ENCODE measurements at places on chromosomes 13 and 19.

DNA sequence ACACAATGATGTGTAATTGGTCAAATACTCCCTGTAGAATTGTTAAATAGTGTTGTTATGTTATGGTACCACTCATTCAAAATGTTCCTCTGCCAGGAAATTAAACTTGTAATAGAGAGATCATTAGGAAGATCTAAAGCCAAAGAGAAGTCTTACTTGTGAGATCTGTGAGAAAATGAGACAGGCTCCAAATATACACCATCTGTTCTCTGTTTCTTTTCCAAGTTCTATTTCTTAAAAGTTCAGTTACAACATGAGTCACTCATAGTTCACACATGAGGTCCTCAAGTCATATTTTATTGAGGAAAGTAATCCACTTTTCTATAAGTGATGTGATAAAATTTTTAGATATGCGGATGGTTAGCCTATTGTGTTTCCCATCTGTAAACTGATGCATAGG is 1038.1 kb upstream of the PRR20A start:
- no peaks in the 10 kb centered on the region for H3K36me3 ChIP-seq
- no peak overlapping the region for H3K27ac ChIP-seq
- H3K4me1 ChIP-seq = no peaks in the 10 kb centered on the region

GRCh38 chr19:2867025-2867991 is at the start of gene ZNF556:
Gene ZNF556 (plus strand): TSS chr19:2867335. CDS start chr19:2867422, 87 bp downstream.
- peaks cover 3% of the 10 kb centered on the region for H3K36me3 ChIP-seq
- no peak for DNase-seq
- no peak within 1 kb of the TSS for H3K27ac ChIP-seq
- no peaks in the 10 kb centered on the region for H3K27me3 ChIP-seq
- no peak within 1 kb of the TSS for H3K4me3 ChIP-seq
- H3K4me1 ChIP-seq = no peaks in the 10 kb centered on the region

- H3K4me3 ChIP-seq = no peak overlapping the region
- H3K36me3 ChIP-seq = peaks cover 8% of the 10 kb centered on the region
- no peaks in the 10 kb centered on the region for H3K4me1 ChIP-seq
- no peak overlapping the region for H3K27ac ChIP-seq
- DNase-seq = no peak
Observed at GRCh38 chr13:41697578-41697977, 240.2 kb downstream of the RGCC start.

DNA sequence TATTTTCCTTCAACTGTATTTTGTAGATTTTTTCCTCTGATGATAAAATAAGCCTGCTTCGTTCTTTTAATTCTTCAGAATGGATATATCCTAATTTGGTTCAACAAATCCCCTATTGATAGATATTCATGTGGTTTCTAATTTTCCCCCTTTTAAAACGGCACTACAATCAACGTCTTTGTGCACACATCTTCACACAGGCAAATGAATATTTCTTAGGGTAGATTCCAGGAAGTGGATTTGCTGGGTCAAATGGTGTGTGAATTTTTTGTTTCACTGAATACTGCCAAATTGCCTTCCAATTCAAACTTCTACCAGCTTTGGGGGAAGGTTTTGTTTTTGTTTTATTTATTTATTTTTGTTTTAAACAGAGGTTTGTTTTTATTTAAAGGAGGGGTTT is 287.2 kb downstream of the FOXO1 start:
- H3K36me3 ChIP-seq = peaks cover 4% of the 10 kb centered on the region
- no peak for DNase-seq
- H3K27ac ChIP-seq = no peak overlapping the region
- no peak overlapping the region for H3K4me3 ChIP-seq
- peaks cover 16% of the 10 kb centered on the region for H3K27me3 ChIP-seq

- H3K4me3 ChIP-seq = no peak overlapping the region
- no peaks in the 10 kb centered on the region for H3K36me3 ChIP-seq
- H3K27me3 ChIP-seq = no peaks in the 10 kb centered on the region
- H3K27ac ChIP-seq = no peak overlapping the region
- no peak for DNase-seq
- H3K4me1 ChIP-seq = no peaks in the 10 kb centered on the region
Observed at GRCh38 chr13:34698945-34699344, 243.1 kb upstream of the NBEA start.

DNA sequence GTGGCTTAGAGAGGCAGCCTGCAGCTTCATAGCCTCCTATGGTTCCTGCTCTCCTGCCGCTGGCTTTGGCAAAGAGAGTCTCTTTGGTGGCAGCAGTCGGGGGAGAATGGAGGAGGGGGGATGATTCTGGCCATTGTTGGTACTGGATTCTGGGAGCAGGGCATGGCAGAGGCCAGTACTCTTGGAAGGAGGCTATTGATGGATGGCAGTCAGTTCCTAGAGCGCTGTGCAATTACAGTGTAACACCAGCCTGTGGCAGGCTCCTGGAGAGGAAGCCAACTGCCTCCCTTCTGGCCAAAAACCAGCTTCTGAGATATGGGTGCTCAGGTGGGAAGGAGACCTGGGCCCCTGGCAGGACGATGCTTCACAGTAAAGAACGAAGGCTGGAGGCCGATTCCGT is 47.9 kb upstream of the TMTC4 start:
- H3K27me3 ChIP-seq = peaks cover 6% of the 10 kb centered on the region
- no peaks in the 10 kb centered on the region for H3K36me3 ChIP-seq
- no peak overlapping the region for H3K27ac ChIP-seq
- no peaks in the 10 kb centered on the region for H3K4me1 ChIP-seq
- no peak overlapping the region for H3K4me3 ChIP-seq

- peaks cover 4% of the 10 kb centered on the region for H3K4me1 ChIP-seq
- no peak for DNase-seq
- no peak overlapping the region for H3K4me3 ChIP-seq
- H3K27me3 ChIP-seq = peaks cover 48% of the 10 kb centered on the region
- H3K27ac ChIP-seq = no peak overlapping the region
- no peaks in the 10 kb centered on the region for H3K36me3 ChIP-seq
Observed at GRCh38 chr19:51065221-51065960, 499 bp upstream of the KLK13 start.

GRCh38 chr13:95253033-95253432 is 48.2 kb downstream of the ABCC4 start:
- no peak overlapping the region for H3K27ac ChIP-seq
- no peaks in the 10 kb centered on the region for H3K27me3 ChIP-seq
- H3K4me3 ChIP-seq = no peak overlapping the region
- no peak for DNase-seq

- no peak overlapping the region for H3K4me3 ChIP-seq
- no peak for DNase-seq
- no peak overlapping the region for H3K27ac ChIP-seq
- no peaks in the 10 kb centered on the region for H3K4me1 ChIP-seq
- H3K27me3 ChIP-seq = no peaks in the 10 kb centered on the region
Observed at GRCh38 chr13:101942535-101943157, 459.2 kb downstream of the FGF14 start.

DNA sequence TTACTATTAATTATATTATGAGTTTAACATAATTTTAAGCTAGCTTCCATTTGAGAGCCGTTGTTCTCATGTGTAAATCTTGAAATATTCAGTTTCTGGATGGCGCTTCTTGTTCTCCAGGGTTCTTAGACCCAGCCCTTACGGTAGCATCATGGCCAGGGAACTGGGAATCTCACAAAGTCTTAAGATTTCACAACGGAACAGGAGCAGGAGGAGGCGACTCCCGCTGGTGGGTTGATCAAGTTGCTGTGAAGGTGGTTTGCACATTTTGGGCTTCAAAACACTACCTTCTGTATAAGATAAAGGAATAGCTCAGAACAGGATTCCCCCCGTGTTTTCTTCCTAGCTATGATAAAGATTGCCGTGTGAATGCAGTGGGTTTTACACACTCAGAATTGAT is 2.8 kb downstream of the NAXD start:
- no peak for DNase-seq
- H3K27me3 ChIP-seq = no peaks in the 10 kb centered on the region
- H3K4me3 ChIP-seq = no peak overlapping the region
- peaks cover 20% of the 10 kb centered on the region for H3K36me3 ChIP-seq
- H3K4me1 ChIP-seq = peaks cover 25% of the 10 kb centered on the region
- no peak overlapping the region for H3K27ac ChIP-seq

- peaks cover 41% of the 10 kb centered on the region for H3K36me3 ChIP-seq
- no peak for DNase-seq
- no peaks in the 10 kb centered on the region for H3K27me3 ChIP-seq
- no peak overlapping the region for H3K4me3 ChIP-seq
Observed at GRCh38 chr19:49864890-49865289, 2.5 kb downstream of the PNKP start.

GRCh38 chr19:10680545-10681135 is 20.6 kb upstream of the QTRT1 start:
- no peaks in the 10 kb centered on the region for H3K4me1 ChIP-seq
- H3K27me3 ChIP-seq = no peaks in the 10 kb centered on the region
- peaks cover 52% of the 10 kb centered on the region for H3K36me3 ChIP-seq

GRCh38 chr13:87783366-87783765 is 112.2 kb downstream of the SLITRK5 start:
- H3K4me3 ChIP-seq = no peak overlapping the region
- no peaks in the 10 kb centered on the region for H3K4me1 ChIP-seq
- no peak for DNase-seq
- H3K27me3 ChIP-seq = no peaks in the 10 kb centered on the region
- no peak overlapping the region for H3K27ac ChIP-seq

GRCh38 chr13:51475727-51476501 is 23.1 kb upstream of the INTS6 start:
- H3K27ac ChIP-seq = no peak overlapping the region
- peaks cover 3% of the 10 kb centered on the region for H3K4me1 ChIP-seq
- DNase-seq = no peak
- H3K27me3 ChIP-seq = no peaks in the 10 kb centered on the region

DNA sequence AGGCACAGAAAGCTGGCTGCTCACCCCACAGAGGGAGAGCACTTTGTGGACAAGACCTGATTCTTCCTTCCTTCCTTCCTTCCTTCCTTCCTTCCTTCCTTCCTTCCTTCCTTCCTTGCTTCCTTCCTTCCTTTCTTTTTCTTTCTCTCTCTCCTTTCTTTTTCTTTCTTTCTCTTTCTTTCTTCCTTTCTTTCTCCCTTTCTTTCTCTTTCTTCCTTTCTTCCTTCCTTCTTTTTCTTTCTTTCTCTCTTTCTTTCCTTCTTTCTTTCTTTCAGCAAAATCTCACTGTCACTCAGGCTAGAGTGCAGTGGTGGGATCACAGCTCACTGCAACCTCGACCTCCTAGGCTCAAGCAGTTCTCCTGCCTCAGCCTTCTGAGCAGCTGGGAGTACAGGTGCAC is 263.9 kb downstream of the UQCRFS1 start:
- no peaks in the 10 kb centered on the region for H3K36me3 ChIP-seq
- H3K4me1 ChIP-seq = no peaks in the 10 kb centered on the region
- H3K27me3 ChIP-seq = peaks cover 3% of the 10 kb centered on the region
- no peak overlapping the region for H3K4me3 ChIP-seq
- H3K27ac ChIP-seq = no peak overlapping the region
- no peak for DNase-seq

- H3K36me3 ChIP-seq = no peaks in the 10 kb centered on the region
- H3K4me3 ChIP-seq = no peak overlapping the region
- H3K27ac ChIP-seq = no peak overlapping the region
- H3K4me1 ChIP-seq = no peaks in the 10 kb centered on the region
- no peaks in the 10 kb centered on the region for H3K27me3 ChIP-seq
- DNase-seq = no peak
Observed at GRCh38 chr13:67367399-67367798, 137.3 kb upstream of the PCDH9 start.

DNA sequence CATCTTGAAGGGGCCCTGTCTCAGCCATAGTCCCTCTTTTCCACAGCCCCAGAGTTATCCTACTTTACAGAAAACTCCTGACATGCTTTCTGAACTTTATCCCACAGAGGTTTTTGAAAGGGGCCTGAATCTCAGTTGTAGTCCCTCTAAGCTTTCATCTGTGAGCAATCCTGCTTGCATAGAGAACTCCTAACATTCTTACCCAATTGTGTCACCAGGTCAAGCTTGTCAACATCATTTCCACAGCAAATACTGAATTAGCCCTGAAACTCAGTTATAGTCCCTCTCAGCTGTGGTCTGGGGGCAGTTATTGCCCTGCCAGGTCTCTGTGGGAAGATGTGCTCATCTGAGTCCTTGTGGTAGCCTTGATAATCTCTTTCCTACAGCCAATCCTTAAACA is 2190.3 kb upstream of the PCDH20 start:
- H3K4me3 ChIP-seq = no peak overlapping the region
- no peaks in the 10 kb centered on the region for H3K27me3 ChIP-seq
- H3K36me3 ChIP-seq = no peaks in the 10 kb centered on the region
- H3K4me1 ChIP-seq = no peaks in the 10 kb centered on the region
- no peak for DNase-seq
- no peak overlapping the region for H3K27ac ChIP-seq
